T-helper 17 cell (primary cell): ENCODE measurements at places on chromosomes 7 and 10. TPM values are rescaled to one million over a fixed set of nuclear protein-coding genes. Genes with fewer than 3 reads are reported as not detected.

DNA sequence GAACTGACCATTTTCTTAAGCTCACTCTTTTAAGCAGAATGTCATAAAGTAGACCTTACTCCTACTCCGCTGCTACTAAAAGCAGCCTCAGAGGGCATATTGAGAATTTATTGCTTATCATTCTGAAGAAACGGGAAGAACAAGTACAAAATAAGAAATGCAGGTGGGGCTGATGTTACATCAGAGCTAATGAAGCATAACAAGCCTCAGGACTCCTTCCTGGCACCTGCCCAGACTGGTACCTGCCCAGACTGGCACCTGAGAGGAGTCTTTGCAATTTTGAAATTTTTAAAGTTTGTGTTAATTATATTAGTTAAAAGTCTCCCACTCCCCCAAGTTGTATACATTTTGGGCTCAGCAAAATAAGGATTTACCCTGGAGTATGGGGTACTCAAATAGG, 162.4 kb downstream of the SEMA3E start:
- DNase-seq = no peak

The FRMD4A gene
- total RNA-seq = 2.7 TPM

DNA sequence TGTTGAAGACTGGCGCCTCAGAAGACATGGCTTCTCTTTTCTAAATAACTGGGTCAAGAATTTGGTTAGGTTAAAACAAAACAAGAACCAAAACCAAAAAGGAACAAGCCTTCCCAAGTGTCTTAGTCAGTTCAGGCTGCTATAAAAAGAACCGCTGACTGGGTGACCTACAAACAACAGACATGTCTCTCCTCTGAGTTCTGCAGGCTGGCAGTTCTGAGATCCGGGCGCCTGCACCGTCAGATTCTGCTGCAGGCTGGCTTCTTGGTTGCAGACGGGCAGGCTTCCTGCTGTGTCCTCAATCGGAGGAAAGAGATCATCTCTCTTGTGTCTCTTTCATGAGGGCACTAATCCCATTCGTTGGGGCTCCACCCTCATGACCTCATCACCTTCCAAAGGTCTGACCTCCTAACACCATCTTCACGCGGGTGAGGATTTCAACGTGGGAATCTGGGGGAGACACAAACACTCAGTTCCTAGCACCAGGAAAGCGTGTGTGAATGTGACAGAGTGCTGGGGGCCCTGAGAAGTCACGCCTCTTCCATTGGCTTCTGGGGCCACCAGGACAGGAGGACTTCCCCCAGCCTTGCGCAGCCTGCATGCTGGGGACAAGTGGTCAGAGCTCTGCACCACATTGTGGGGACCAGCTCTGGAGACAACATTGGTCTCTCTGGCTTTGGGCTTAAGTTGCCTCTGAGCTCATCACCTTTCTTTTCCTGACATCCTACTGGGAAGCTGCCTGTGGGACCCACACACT, 63.1 kb downstream of the ASB13 start:
- no peak for DNase-seq

- DNase-seq = peak; percentile 72
Measured at GRCh38 chr10:128069351-128070051, 56.7 kb downstream of the MKI67 start.

The PON1 gene
- not detected for total RNA-seq
